ENCODE measurements at places on chromosomes 1 and 21. TPM values are rescaled to one million over a fixed set of nuclear protein-coding genes. Genes with fewer than 3 reads are reported as not detected.

AADACL3 gene
- not detected for total RNA-seq

IPP gene
- total RNA-seq: 6.7 TPM

- no peaks in the 10 kb centered on the region for H3K27me3 ChIP-seq
- no peaks in the 10 kb centered on the region for H3K4me1 ChIP-seq
- H3K4me3 ChIP-seq: no peak overlapping the region
- H3K36me3 ChIP-seq: no peaks in the 10 kb centered on the region
- no peak overlapping the region for H3K27ac ChIP-seq
These were observed 60.3 kb downstream of the FH start for GRCh38 chr1:241459186-241459802.

EPHX1 gene
- 93.8 TPM for total RNA-seq

DNA sequence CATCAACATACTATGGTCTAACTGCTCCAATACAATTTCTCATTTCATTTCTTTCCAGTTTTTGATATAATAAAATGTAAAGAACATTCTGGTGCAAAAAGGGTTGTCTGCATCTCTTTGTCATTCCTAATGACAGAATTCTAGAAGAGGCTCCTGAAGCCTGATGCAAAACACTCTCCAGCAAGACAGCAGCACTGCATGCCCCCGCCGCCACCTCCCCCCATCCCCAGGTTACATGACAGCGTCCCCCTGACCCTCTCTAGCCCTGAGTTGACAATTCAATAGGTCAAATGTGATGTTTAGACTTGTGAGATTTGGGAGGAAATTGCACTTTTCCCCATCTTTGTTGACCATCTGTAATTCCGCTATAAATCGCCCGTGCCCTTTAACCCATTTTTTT lies 64.6 kb upstream of the C1orf21 start:
- H3K4me3 ChIP-seq: no peak overlapping the region
- DNase-seq: no peak
- no peak overlapping the region for H3K27ac ChIP-seq
- peaks cover 2% of the 10 kb centered on the region for H3K4me1 ChIP-seq
- no peaks in the 10 kb centered on the region for H3K27me3 ChIP-seq

PRAMEF2 gene
- not detected for total RNA-seq

- H3K36me3 ChIP-seq: no peaks in the 10 kb centered on the region
- no peaks in the 10 kb centered on the region for H3K4me1 ChIP-seq
- DNase-seq: no peak
- no peak overlapping the region for H3K4me3 ChIP-seq
These were observed 999.8 kb upstream of the NCAM2 start for GRCh38 chr21:19998453-19998852.

PLA2G5 gene
- not detected for total RNA-seq

DNA sequence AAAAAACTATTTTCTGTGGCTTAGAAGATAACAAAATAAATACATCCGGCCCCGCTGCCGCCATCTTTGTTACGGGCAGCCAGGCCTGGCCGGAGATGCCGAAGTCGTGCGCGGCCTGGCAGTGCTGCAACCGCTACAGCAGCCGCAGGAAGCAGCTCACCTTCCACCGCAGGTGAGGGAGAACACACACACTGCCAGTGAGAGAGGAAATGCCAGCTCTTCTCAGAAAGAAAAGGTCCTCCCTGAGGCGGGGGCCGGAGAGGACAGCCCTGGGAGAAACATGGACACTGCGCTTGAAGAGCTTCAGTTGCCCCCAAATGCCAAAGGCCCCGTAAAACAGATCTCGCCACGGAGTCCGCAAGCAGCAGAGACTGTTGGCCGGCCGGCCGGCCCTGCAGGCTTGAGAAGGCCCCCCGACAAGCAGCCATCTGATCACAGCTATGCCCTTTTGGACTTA lies 323.2 kb downstream of the AMY1C start:
- H3K4me1 ChIP-seq: no peaks in the 10 kb centered on the region
- DNase-seq: no peak
- H3K4me3 ChIP-seq: no peak overlapping the region
- H3K27ac ChIP-seq: no peak overlapping the region

- H3K4me1 ChIP-seq: no peaks in the 10 kb centered on the region
- no peaks in the 10 kb centered on the region for H3K27me3 ChIP-seq
- no peak overlapping the region for H3K4me3 ChIP-seq
- no peak for DNase-seq
- H3K36me3 ChIP-seq: no peaks in the 10 kb centered on the region
These were observed 56.0 kb upstream of the STUM start for GRCh38 chr1:226492426-226493137.

DNA sequence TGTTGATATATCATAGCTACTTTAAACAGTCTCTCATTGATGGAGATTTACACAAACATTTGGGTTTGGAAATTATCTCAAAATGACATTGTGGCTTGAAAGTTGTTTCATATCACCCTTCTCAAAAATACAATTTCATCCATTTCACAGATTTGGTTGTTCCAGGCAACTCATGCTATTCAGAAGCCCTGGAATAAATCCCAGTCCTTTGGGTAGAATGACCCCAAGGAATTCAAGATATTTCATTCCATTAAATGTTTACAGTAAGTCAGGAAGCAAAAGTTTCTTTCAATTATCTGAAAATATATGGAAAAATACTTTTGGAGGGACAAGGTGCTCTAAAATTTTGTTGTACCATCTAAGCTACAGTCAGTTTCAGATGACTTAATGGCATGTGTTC lies 27.1 kb downstream of the MPZL1 start:
- H3K27me3 ChIP-seq: no peaks in the 10 kb centered on the region
- no peak for DNase-seq
- H3K4me3 ChIP-seq: no peak overlapping the region
- no peak overlapping the region for H3K27ac ChIP-seq
- H3K36me3 ChIP-seq: no peaks in the 10 kb centered on the region
